ENCODE measurements at places on chromosomes 2 and 18. TPM values are rescaled to one million over a fixed set of nuclear protein-coding genes. Genes with fewer than 3 reads are reported as not detected.

Gene MAP3K20
- polyA plus RNA-seq, result 26.4 TPM

Gene CSRNP3
- polyA plus RNA-seq, result 0.11 TPM

Gene CD8B2
- polyA plus RNA-seq, result not detected

Gene POTEI
- polyA plus RNA-seq, result not detected

Gene PID1
- polyA plus RNA-seq, result 5.8 TPM

Gene CFAP221
- 5.6 TPM for polyA plus RNA-seq

Gene VWA3B
- not detected for polyA plus RNA-seq

Gene CTAGE1
- polyA plus RNA-seq, result not detected

Gene CDH20
- polyA plus RNA-seq, result 2.9 TPM

Gene ADCYAP1
- 0.34 TPM for polyA plus RNA-seq

Gene TSPYL6
- not detected for polyA plus RNA-seq

Gene SLC8A1
- 0.79 TPM for polyA plus RNA-seq

Gene VIT
- 23.6 TPM for polyA plus RNA-seq

Gene PRSS56
- not detected for polyA plus RNA-seq

Gene AQP12A
- not detected for polyA plus RNA-seq

Gene METTL21A
- 19.1 TPM for polyA plus RNA-seq

Gene SPATS2L
- 27.5 TPM for polyA plus RNA-seq

Gene B3GNT7
- polyA plus RNA-seq, result 3.3 TPM

Gene MAPK4
- 0.11 TPM for polyA plus RNA-seq

Gene GLB1L
- polyA plus RNA-seq, result 11.8 TPM

Gene GPR155
- polyA plus RNA-seq, result 3.4 TPM

Gene MGAT4A
- polyA plus RNA-seq, result 12.7 TPM

Gene PLB1
- 16.9 TPM for polyA plus RNA-seq

Gene ARHGEF33
- 0.10 TPM for polyA plus RNA-seq

Gene EIF2AK3
- polyA plus RNA-seq, result 6.1 TPM

Gene BCL11A
- 0.30 TPM for polyA plus RNA-seq

Gene WDR54
- polyA plus RNA-seq, result 5.5 TPM

Gene RAB27B
- polyA plus RNA-seq, result 0.92 TPM

Gene GKN2
- polyA plus RNA-seq, result 29.8 TPM

Measured in adipose tissue (tissue), 3 donors.